Activated CD8-positive, alpha-beta T cell treated with anti-CD3 and anti-CD28 coated beads, Interleukin-2, amount 10 ng/mL, durations not matched to agents 7 days and 5 days (primary cell): ENCODE measurements at places on chromosomes 2 and 18.

- no peaks in the 10 kb centered on the region for H3K36me3 ChIP-seq
- DNase-seq, result no peak
- no peak overlapping the region for H3K27ac ChIP-seq
- H3K4me1 ChIP-seq, result no peaks in the 10 kb centered on the region
Observed at GRCh38 chr18:71212222-71212621, 923.4 kb downstream of the SOCS6 start.

DNA sequence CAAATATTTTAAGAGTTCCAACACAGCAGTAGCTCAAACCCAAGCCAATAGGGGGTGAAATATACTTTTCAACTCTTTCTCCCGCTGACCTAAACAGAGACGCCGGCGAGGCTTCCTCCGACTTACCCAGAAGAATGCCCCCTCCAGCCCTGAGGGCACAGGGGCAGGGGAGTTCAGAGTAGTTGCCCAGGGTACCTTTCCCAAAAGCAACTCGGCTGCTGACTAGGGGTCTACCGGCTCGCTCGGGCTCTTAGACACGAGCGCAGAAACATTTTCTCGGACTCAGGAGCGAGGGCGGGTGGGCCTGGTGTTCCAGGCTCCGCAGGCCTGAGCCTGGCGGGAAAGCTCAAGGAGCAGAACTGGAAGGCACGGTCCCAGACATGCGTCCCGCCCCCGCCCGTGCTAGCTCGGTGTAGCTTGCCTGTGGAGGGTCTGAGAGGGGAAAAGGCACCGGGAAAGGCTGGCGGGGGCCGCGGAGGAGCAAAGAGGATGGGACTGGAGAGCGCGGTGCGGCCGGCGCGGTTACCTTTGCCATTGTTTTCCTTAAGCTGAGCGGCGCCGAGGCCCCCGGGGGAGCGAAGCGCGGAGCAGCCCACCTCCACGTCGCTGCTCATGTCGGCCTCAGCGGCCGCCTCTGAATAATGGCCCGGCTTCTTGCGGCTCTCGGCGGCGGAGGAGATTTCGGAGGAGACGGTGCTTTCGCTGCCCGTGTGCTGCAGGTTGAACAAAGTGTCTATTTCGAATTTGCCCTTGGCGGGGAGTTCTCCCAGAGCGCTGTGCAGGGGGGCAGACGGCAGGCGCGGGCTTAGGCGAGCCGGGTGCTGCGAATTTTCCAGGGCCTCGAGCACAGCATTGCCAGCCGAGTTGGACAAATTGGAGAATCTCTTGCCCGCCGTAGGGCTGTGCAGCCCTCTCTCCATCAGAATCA lies 674 bp downstream of the EVX2 start:
- peak overlapping the region; percentile 42 for H3K4me3 ChIP-seq
- peaks cover 16% of the 10 kb centered on the region for H3K4me1 ChIP-seq
- H3K27ac ChIP-seq, result peak overlapping the region; percentile 69
- no peak for DNase-seq

DNA sequence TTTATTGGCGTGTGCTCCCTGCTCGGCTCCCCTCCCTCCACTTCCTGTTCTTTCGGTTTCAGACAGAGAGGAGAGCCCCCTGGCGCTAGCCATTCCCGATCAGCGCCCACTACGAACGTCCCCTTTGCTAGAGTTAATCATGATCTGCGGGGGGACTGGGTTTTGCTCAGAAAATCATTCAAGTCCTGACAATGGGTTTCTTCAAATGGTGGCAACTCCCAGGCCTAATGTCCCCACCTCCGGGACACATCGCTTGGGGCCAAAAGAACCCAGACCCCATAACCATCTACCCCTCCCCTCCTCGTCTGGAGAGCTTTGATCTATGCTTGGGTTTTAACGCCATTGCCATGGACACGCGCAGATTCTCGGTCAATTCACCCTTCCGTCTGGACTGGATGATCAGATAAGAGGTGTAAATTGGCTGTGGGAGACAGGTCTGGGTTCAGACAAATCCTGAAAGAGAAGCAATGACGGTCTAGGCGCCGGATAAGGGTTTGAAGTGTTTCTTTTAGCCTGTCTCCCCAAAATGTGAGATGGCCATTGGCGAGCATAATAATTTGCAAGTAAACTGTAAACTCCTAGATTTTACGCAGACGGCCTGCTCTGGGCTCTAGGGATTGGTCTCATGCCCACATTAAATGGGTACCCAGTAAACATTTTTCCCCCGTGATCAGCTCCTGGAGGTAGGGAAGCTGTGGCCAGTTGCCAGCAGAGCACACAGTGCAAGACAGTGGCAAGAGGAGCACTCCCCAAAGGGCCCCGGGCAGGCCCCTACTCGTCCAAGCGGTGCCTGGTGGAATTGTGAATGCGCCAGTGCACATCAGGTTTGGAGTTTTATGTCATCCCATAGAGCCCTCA lies 4.7 kb downstream of the NRP2 start:
- no peak overlapping the region for H3K27ac ChIP-seq
- H3K27me3 ChIP-seq, result peaks cover 72% of the 10 kb centered on the region
- DNase-seq, result no peak
- H3K4me1 ChIP-seq, result peaks cover 33% of the 10 kb centered on the region
- H3K4me3 ChIP-seq, result peak overlapping the region; percentile 65

GRCh38 chr2:32168513-32168912 lies 2.8 kb downstream of the SLC30A6 start:
- H3K4me1 ChIP-seq, result peaks cover 35% of the 10 kb centered on the region
- H3K27me3 ChIP-seq, result no peaks in the 10 kb centered on the region
- no peak for DNase-seq
- peaks cover 33% of the 10 kb centered on the region for H3K36me3 ChIP-seq

- H3K27me3 ChIP-seq, result no peaks in the 10 kb centered on the region
- peaks cover 2% of the 10 kb centered on the region for H3K36me3 ChIP-seq
- DNase-seq, result no peak
- H3K4me3 ChIP-seq, result no peak overlapping the region
- peaks cover 18% of the 10 kb centered on the region for H3K4me1 ChIP-seq
- no peak overlapping the region for H3K27ac ChIP-seq
Observed at GRCh38 chr2:7703048-7703447, 785.8 kb downstream of the RNF144A start.

GRCh38 chr18:8151181-8151580 lies 458.1 kb upstream of the RAB12 start:
- no peaks in the 10 kb centered on the region for H3K4me1 ChIP-seq
- no peak for DNase-seq
- no peaks in the 10 kb centered on the region for H3K27me3 ChIP-seq
- no peak overlapping the region for H3K4me3 ChIP-seq

GRCh38 chr2:96816127-96816835 lies at the start of gene CNNM3:
Gene CNNM3, plus strand, starts transcription at chr2:96816268. Its CDS starts 10 bp downstream, at chr2:96816278.
- peak within 1 kb of the TSS; percentile 89 for H3K4me3 ChIP-seq
- H3K36me3 ChIP-seq, result peaks cover 30% of the 10 kb centered on the region
- H3K27me3 ChIP-seq, result no peaks in the 10 kb centered on the region
